Natural killer cell treated with Interleukin-12 subunit alpha and Interleukin-12 subunit beta and Interleukin-15 and Interleukin-18, amount 100 ng/mL, for 72 hours (primary cell): ENCODE measurements at places on chromosomes 11 and 22. TPM values are rescaled to one million over a fixed set of nuclear protein-coding genes. Genes with fewer than 3 reads are reported as not detected.

DNA sequence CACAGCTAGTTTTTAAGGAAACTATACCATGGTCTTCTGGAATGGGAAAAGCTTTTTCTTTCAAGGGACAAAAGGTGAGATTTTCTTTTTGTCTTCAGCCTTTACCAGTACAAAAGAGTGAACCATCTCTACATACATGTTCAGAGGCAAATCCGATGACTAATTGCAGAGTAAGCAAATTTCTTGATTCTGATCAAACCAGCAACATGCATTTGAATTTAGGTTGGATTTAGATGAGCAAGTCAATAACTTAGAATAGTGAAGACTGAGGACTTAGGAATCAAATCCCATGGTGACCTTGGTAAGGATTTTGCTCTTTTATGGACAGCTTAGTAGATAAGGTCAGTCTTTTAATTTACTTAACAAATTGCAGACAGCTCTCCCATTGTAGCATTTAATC, 65.9 kb upstream of the BLID start:
- H3K27ac ChIP-seq: no peak overlapping the region
- DNase-seq: no peak
- no peaks in the 10 kb centered on the region for H3K36me3 ChIP-seq
- no peaks in the 10 kb centered on the region for H3K4me1 ChIP-seq

- H3K4me3 ChIP-seq: no peak overlapping the region
- peaks cover 7% of the 10 kb centered on the region for H3K4me1 ChIP-seq
- no peaks in the 10 kb centered on the region for H3K27me3 ChIP-seq
- peaks cover 11% of the 10 kb centered on the region for H3K36me3 ChIP-seq
- no peak for DNase-seq
These were observed 134.4 kb downstream of the METTL15 start for GRCh38 chr11:28242596-28242995.

- H3K4me3 ChIP-seq: no peak overlapping the region
- no peaks in the 10 kb centered on the region for H3K4me1 ChIP-seq
- DNase-seq: no peak
- no peak overlapping the region for H3K27ac ChIP-seq
- H3K36me3 ChIP-seq: no peaks in the 10 kb centered on the region
These were observed 272.5 kb downstream of the BUD13 start for GRCh38 chr11:116500026-116500946.

DNA sequence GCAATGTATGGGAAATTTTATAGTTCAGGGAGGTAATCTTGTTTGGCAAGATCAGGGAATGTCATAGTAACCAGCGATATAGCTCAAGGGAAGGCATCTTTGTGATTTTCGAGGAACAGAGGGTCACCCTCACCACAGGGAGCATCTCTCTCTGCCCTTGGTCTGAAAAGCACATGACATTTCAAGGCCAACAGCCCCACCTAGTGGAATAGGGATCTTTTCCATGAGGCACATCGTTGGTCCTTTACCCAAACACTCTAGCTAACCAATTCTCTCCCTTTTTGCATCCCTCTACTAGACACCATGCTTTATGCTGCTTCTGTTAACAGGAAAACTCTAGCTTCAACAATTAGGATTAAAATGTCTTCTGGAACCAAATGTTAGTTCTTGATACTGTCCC, 179.0 kb downstream of the GRM5 start:
- peaks cover 10% of the 10 kb centered on the region for H3K36me3 ChIP-seq
- DNase-seq: no peak
- no peak overlapping the region for H3K27ac ChIP-seq
- H3K4me3 ChIP-seq: no peak overlapping the region

DNA sequence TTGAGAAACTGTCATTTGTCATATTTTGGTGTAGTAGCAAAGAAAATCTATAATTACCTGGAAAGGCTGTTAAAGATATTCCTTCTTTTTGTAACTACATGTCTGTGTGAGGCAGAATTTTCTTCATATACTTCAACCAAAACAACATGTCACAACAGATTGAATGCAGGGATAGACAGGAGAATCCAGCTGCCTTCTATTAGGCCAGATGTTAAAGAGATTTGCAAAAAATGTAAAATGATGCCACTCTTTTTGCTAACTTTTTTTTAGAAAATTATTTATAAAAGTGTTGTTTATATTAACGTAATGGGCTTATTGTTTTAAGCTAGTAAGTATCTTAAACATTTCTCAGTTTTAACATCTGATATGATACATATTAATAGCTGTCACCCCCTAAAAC, 12.7 kb downstream of the DGKZ start:
- no peaks in the 10 kb centered on the region for H3K27me3 ChIP-seq
- H3K4me3 ChIP-seq: peak overlapping the region; percentile 87
- H3K27ac ChIP-seq: no peak overlapping the region
- DNase-seq: no peak
- H3K4me1 ChIP-seq: peaks cover 48% of the 10 kb centered on the region
- H3K36me3 ChIP-seq: no peaks in the 10 kb centered on the region

GRCh38 chr11:29280452-29280851, 736.4 kb downstream of the KCNA4 start:
- H3K27me3 ChIP-seq: no peaks in the 10 kb centered on the region
- no peak for DNase-seq
- no peaks in the 10 kb centered on the region for H3K36me3 ChIP-seq

GRCh38 chr11:92035488-92035887, 189.1 kb upstream of the FAT3 start:
- H3K4me3 ChIP-seq: no peak overlapping the region
- no peak for DNase-seq
- H3K36me3 ChIP-seq: no peaks in the 10 kb centered on the region

TRIM6 gene
- 0.31 TPM for total RNA-seq
